ENCODE measurements at places on chromosomes 4 and X.
A peak's percentile ranks its signal among the peaks of the same experiment; 100 is the strongest.

GRCh38 chr4:19349416-19349815 lies 902.3 kb upstream of the SLIT2 start:
- DNase-seq = no peak

GRCh38 chrX:115047181-115047580 lies 29.8 kb upstream of the IL13RA2 start:
- peak; percentile 13 for DNase-seq

GRCh38 chr4:20687864-20688263 lies 12.4 kb upstream of the PACRGL start:
- peak; percentile 64 for DNase-seq

- DNase-seq = no peak
These were observed 28.3 kb upstream of the ALG13 start for GRCh38 chrX:111652719-111653118.

DNA sequence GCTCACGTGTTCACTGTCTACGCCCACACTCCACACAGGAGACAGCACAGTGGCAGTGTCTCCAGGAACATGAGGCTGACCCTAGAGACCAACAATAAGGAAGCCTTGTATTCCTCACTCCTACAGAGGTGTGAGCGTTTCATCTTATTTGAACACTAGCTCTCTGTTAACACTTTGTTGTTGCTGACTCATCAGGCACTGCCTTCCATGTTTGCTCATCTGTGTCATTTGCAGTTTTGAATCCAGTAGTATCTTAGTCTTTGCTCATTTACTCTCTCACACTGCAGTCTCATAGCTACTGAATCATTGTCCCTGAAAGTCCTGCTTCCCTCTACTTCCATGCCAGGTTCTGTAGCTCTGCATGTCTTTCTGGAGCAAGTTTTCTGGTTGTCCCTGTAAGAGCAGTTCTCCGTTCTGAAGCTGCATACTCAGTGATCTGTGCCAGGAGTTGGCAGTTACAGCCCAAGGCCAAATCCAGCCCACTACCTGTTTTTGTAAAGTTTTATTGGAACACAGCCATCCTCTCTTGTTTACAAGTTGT lies 80.3 kb upstream of the DCLK2 start:
- peak; percentile 86 for DNase-seq

DNA sequence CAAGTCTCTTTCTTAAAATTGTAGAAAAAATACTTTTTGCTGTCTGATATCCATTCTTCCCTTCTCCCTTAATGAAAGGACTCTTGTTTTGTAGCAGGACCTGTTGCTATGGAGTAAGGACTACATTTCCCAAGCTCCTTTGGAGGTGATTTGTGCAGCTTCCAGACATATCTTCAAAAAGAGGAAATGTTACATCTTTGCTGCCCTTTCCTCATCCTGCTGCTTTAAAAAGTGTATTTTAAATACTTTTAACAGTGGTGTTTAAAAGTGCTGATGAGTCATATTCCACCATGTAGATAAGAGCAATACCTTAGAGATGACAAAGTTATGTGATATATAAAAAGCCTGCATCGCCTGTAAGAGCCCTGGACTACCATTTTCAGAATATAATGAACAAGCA lies 98.7 kb downstream of the CFAP299 start:
- DNase-seq = no peak

DNA sequence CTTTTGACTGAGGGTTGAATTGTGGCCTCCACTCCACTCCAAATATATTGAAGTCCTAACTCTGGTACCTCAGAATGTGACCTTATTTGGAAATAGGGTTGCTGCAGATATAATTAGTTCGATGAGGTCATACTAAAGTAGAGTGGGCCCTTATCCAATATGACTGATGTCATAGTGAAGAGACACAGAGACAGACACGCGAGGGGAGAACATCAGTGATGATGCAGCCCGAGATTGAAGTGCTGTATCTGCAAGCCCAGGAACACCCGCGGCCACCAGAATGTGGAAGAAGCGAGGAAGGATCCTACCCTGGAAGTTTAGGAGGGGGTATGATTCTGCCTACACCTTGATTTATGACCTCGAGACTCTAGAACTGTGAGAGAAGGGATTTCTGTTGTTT lies 279.0 kb downstream of the ANKRD50 start:
- no peak for DNase-seq

DNA sequence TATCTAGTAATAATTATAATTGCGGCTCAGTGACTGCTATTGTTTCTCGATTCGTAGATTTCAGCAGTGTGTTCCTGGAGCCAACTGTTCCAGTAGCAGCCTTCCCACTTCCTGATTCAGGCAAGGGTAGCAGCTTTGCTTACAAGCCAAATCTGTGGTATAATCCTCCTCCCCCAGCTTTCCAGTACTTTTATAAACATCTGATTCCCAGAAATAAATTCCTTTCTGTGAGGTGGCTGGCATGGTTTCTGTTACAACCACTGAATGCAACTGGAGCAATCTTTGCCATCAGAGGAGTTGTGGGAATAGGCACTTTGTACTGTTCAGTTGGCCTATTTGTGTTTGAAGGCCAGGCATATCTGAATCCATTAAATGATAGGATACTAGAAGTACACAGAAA lies 80.0 kb downstream of the GLRA3 start:
- DNase-seq = no peak

DNA sequence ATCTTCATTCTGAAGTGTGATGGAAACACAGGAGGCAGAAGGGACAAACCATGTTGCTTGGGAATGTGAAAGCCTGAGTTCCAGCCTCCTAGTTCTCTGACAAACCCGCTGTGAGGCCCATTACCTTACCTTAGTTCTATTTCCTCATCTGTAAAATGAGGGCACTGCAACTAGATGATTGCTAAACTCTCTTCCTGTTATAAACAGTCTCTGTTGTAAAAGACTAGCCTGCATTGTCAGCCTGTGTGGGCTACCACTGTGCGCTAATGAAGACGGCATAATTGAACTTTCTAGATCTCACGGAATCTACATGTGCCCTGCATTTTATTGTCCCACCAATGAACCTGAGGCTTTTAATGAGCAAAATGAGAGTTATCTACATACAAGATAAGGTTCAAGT lies 147.2 kb downstream of the AFF2 start:
- no peak for DNase-seq

DNA sequence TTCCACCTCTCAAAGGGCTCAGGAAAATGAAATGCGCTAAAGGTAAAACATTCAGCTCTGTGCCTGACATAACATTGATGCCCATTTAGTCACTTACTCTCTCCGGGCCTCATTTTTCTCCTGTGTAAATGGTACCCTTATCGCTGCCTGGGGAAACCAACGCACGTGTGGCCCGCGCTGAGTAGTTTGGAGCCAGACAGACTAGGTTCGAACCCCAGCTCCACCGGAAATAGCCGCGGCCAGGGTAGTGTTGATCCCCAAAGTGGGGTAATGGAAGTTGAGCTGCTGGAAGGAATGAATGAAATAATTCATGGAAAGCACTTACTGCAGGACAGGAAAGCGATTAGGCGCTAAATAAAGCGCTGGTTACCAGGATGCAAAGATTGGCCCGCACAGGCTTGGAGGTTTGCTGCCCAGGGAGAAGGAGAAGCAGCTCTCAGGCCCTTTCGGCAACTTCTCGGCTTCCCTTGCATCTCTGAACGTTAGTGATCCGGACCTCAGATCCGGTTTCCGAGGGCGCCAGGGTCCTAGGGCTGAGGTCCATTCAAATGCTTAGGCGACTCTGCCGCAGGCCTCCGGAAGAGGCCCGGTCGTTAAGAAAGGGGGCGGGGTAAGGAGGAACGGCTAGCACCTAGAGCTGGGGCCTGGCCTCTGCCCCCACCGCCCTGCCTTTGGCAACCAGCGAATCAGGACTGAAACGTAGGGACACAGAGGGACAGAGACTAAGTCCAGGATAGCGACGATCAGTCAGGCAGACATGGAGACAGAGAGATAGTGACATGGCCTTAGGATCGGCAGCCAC lies 13.3 kb downstream of the NKX3-2 start:
- no peak for DNase-seq

DNA sequence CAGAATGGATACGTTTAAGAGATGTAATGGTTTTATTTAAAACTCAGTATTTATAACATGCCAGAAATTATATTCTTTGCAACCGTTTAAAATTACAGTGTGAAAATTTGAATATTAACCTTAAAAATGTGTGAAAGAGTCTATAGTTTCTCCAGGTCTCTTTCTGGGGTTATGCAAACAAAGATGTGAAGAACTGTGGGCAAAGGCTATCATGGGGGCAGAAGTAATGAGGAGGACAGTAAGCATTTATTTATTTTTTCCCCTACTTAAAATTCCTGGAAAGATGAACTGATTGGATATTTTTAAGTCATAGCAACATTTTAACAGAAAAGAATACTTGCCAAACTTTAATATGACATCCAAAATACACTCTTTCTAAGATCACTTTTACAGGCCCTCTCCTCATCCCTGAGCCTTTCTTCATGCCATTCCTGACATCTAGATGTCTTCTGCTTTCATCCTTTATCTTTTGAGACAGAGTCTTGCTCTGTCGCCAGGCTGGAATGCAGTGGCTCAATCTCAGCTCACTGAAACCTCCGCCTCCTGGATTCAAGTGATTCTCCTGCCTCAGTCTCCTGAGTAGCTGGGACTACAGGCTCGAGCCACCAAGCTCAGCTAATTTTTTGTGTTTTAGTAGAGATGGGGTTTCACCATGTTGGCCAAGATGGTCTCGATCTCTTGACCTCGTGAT lies 46.1 kb downstream of the TMEM131L start:
- DNase-seq = no peak

DNA sequence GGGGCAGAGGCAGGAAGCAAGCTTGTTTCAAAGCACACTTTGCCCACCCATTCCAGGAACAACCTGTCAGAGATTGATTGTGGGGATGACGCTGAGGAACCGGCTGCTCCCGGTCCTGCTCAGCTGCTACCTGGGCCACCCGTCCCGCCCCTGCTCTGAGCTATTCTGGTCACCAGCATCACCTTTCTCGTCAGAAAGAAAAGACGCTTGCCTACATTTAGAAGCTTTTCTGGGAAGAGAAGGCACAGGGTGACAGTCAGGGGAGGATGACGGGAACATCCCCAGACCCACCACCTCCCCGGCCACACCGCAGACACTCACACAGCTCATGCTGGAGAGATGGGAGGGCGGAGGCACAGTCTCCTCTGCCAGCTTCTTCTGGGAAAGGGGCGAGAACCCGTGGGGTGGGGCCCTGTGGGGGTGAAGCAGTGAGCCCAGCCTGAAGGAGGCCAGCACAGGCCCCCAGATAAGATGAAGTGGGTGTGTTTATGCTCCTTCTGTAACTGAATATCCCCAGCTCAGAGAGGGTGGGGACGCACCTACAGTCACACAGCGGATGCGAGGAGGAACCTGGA lies 81.8 kb downstream of the CPZ start:
- DNase-seq = no peak

GRCh38 chrX:70421618-70422017 lies 1.5 kb upstream of the GDPD2 start:
- no peak for DNase-seq

- DNase-seq = peak; percentile 22
These were observed 21.2 kb downstream of the TRAM1L1 start for GRCh38 chr4:117063961-117064696.

DNA sequence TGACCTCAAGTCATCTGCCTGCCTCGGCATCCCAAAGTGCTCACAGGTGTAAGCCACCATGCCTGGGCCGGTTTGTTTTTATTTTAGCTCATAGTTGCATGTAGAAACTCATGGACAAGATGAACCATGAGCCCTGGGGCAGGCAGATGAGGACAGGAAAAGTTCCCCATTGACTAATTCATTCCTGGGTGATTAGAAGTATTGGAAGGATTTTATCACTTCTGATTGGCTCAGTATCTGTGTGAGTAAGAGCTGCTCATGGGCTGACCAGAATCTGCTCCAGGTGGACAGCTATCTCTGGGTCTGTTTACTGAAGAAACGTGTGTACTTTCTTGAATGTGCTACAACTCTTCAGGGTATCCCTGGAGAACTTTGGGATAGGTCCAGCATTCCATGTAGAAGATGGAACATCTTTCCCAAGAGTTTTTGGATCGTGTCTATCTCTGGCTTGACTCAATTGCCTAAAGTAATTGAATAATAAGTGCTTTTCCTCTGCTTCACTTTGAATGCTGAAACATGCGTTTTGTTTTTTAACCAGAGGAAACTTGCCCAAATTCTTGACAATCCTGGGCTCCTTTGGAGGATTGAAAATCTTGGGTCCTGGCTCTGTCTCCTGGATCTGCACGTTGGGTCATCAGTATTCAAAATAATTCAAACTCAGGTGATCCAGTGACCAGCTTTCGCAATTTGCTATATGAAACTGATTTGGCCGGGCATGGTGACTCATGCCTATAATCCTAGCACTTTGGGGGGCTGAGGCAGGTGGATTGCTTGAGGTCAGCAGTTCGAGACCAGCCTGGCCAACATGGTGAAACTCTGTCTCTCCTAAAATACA lies 88.6 kb upstream of the DHRSX start:
- DNase-seq = no peak

- DNase-seq = peak; percentile 95
These were observed 10.5 kb upstream of the TBC1D19 start for GRCh38 chr4:26573389-26573794.

GRCh38 chrX:41350150-41350975 lies 16.4 kb downstream of the DDX3X start:
- no peak for DNase-seq

DNA sequence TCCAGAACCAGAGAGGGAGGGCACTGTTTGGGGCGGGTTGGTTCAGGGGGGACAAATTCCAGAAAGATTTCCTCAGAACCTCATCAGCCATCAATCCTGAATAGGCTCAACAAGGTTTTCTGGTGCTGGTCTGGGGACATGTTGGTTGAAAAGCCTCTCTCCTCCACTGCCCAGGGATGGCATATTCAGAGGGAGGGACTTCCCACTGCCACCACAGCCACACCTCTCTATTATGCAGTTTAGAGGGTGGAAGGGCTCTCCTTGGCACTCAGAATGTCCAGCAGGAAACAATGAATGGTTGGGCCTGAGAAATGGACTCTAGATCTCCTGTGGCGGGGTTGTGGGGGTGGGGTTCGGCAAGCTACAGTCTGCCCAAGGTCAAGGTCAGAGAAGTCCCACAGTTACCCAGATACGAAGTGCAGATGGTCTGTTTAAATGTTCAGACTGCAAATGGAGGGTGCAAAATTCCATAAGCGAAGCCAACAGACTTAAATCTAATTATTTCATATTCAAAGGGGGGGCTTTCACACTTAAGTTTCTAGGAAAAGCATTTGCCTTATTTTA lies 70.7 kb downstream of the LEF1 start:
- no peak for DNase-seq

DNA sequence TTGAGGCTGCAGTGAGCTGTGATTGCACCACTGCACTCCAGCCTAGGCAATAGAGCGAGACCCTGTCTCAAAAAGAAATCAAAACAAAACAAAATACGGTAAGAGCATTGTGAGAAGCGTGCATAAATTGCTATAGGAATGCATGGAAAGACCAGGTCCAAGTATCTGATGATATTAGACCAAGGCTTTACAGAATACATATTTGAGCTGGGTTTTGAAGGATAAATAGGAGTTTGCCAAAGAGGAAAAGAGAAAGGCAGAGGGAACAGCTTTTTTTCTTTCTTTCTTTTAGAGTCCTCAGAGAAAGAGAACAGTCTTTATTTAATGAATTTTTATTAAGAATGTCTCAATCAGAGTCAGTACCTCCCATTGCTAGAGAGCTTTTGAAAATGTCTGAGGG lies 79.5 kb upstream of the PRPS1 start:
- no peak for DNase-seq

- no peak for DNase-seq
These were observed 67.0 kb downstream of the SLC7A11 start for GRCh38 chr4:138174981-138175794.
